T-cell (primary cell): ENCODE measurements at places on chromosomes 5 and 9.

GRCh38 chr9:126295516-126295915 is 31.1 kb upstream of the MVB12B start:
- no peaks in the 10 kb centered on the region for H3K36me3 ChIP-seq
- H3K27ac ChIP-seq = no peak overlapping the region
- H3K4me3 ChIP-seq = no peak overlapping the region
- peaks cover 32% of the 10 kb centered on the region for H3K27me3 ChIP-seq

DNA sequence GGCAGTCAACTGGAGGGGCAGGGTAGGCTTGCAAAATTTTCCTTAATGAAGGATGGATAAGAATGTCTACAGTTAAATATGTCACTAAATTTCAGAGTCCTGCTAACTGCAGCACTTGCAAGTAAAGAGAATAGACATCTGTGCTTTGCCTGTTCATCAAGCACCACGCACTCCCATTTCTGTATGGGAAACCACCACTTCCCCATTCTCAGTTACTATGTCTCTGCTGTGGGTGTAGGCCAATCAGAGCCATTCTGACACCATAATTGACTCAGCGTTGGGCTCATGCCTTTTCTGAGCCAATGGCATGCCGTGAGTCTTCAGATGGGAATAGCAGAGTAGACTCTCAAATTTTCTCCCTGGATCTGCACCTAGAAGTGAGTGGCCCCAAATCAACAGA is 247.5 kb downstream of the GABRB2 start:
- H3K4me3 ChIP-seq = no peak overlapping the region
- DNase-seq = no peak
- H3K36me3 ChIP-seq = no peaks in the 10 kb centered on the region
- no peak overlapping the region for H3K27ac ChIP-seq
- no peaks in the 10 kb centered on the region for H3K27me3 ChIP-seq
- no peaks in the 10 kb centered on the region for H3K4me1 ChIP-seq

DNA sequence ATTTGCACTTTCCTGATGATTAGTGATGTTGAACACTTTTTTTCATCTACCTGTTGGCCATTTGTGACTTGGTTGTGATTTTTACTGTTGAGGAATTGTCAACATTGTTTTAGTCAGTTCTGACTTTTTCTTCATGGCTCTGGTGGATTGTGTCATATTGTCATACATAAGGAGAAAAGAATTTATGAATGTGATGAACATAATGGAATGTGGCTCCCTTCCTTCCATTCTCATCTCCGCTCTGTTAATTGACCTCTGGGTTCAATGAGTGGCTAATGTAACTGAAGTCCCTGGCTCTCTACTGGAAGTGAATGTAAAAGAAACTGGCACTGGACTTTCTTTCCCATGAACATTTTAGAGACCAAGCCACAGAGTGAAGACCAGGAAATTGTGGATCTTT is 49.2 kb downstream of the KIAA1958 start:
- no peak overlapping the region for H3K4me3 ChIP-seq
- no peaks in the 10 kb centered on the region for H3K36me3 ChIP-seq
- no peaks in the 10 kb centered on the region for H3K4me1 ChIP-seq
- no peak for DNase-seq
- H3K27me3 ChIP-seq = no peaks in the 10 kb centered on the region
- no peak overlapping the region for H3K27ac ChIP-seq

DNA sequence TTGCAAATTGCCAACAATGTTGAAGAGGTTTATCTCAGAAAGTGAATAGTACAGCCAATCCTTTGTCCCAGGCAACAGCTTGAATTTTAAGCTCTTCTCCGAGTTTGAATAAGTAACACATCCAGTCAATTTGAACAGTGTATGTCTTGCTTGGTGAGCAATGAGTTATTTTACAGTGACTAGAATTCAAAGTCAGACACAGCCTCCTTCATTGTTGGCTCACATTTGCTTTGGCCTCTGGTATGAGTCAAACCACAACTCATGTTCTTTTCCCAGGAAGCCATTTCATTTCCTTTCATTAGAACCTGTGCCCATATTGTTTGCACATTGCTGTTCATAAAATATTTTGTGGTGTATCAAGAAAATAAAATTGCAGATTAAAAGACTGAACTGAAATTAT is 622.0 kb upstream of the DAB2 start:
- no peak for DNase-seq
- H3K27me3 ChIP-seq = no peaks in the 10 kb centered on the region
- H3K4me1 ChIP-seq = no peaks in the 10 kb centered on the region
- H3K4me3 ChIP-seq = no peak overlapping the region
- no peaks in the 10 kb centered on the region for H3K36me3 ChIP-seq
- H3K27ac ChIP-seq = no peak overlapping the region

DNA sequence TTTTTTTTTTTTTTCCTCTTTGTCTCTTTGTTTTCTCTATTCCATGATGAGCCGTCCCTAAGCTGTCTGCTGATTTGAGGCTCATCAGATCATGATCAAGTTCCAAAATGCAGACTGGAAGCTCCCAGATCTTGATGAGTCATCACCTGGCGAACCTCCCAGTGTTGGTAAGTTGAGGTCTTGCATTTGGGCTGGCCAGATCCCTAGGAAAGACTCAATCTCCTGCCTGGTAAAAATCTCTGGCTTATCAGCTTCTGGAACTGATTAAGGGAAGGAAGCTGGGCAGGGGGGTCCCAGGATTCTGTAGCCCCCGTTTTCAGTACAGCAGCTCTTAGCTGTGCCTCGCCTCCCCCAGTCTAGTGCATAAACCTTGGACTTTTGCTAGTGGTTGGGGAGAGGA is 69.0 kb downstream of the TSPAN17 start:
- H3K36me3 ChIP-seq = no peaks in the 10 kb centered on the region
- no peak for DNase-seq
- no peak overlapping the region for H3K4me3 ChIP-seq
- H3K4me1 ChIP-seq = no peaks in the 10 kb centered on the region

DNA sequence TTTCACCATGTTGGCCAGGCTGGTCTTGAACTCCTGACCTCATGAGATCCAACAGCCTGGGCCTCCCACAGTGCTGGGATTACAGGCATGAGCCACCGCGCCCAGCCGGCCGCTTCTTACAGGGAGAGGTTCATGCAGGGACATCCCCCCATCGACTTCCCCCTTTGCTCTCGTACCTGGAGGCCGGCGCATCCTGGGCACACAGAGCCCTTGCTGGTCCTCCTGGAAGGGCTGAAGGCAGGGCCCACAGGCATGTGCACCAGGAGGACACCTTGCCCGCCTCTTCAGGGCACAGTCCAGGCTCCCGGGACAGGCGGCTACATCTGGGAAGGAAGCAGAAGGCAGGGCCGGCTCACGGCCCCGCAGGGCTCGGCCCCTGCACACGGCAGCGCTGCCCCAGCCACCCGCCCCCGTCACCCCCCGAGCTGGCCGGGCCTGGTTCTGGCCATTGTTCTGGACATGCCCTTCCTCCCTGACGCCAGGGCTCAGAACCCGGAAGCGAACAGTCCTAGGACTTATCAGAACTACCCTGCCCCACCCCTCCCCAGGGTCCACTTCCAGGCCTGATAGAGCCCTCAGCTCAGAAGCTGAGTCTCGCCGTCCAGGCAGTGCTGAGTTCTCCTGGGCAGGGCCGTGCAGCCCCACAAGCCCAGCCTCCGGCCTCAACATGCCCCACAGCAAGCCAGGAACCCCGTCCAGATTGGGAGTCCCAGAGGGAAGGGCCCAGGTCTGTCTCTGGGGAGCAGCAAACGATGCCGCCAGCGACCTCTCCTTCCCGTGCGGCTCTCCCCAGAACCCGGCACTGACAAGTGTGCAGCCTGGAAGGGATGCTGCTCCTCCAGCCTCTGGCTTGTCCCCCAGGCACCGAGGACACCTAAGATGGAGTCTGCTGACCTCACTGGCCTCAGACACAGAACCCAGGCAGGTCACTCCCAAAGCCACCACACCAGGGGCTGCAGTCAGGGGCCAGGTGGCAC is 2.9 kb downstream of the NPDC1 start:
- H3K27me3 ChIP-seq = peaks cover 2% of the 10 kb centered on the region
- no peak overlapping the region for H3K27ac ChIP-seq
- no peaks in the 10 kb centered on the region for H3K36me3 ChIP-seq

DNA sequence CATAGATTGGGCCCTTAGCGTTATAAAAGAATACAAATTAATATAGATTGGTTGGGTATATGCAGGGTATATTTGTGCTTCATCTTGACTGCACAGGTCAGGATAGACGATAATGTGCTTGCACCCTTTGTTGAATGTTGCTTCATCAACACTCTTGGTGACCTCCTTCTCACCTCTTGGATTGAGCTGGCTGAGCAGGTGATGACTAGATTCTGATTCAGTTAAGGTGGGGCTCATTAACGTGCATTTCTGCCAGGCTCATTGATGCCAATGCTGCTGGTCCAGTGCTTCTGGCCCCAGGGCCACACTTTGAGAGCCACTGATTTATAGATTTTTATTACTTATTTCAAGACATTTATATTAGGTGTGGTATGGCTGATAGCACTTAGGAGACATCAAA is 27.7 kb downstream of the PCSK5 start:
- H3K36me3 ChIP-seq = no peaks in the 10 kb centered on the region
- H3K27ac ChIP-seq = no peak overlapping the region
- H3K27me3 ChIP-seq = no peaks in the 10 kb centered on the region
- H3K4me1 ChIP-seq = no peaks in the 10 kb centered on the region

- no peaks in the 10 kb centered on the region for H3K4me1 ChIP-seq
- H3K36me3 ChIP-seq = no peaks in the 10 kb centered on the region
- no peak for DNase-seq
- no peak overlapping the region for H3K4me3 ChIP-seq
Measured at GRCh38 chr9:76433836-76434235, 25.1 kb upstream of the GCNT1 start.

DNA sequence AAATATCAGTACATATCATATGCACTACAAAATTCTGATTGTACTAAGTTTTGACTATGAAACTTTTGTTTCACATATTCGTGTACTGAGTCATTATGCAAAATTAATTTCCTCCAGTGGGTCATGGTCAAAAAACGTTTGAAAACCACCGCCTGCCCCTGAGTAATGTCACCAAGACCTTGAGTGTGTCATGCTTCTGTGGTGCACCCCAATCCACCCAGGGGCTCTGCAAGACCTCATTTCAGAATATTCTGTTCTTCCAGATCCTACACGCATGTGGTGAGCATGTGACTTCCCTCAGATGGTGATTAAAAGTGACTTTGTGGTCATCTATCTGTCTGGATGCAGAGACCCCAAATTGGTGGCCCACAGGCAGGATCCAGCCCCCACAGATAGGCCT is 31.0 kb downstream of the ABLIM3 start:
- no peaks in the 10 kb centered on the region for H3K36me3 ChIP-seq
- no peak overlapping the region for H3K27ac ChIP-seq
- H3K4me1 ChIP-seq = no peaks in the 10 kb centered on the region
- peaks cover 14% of the 10 kb centered on the region for H3K27me3 ChIP-seq
- DNase-seq = no peak

- H3K36me3 ChIP-seq = no peaks in the 10 kb centered on the region
- no peak for DNase-seq
- H3K27me3 ChIP-seq = no peaks in the 10 kb centered on the region
- no peaks in the 10 kb centered on the region for H3K4me1 ChIP-seq
- no peak overlapping the region for H3K27ac ChIP-seq
Measured at GRCh38 chr5:151293624-151294023, 9.9 kb downstream of the SLC36A3 start.

DNA sequence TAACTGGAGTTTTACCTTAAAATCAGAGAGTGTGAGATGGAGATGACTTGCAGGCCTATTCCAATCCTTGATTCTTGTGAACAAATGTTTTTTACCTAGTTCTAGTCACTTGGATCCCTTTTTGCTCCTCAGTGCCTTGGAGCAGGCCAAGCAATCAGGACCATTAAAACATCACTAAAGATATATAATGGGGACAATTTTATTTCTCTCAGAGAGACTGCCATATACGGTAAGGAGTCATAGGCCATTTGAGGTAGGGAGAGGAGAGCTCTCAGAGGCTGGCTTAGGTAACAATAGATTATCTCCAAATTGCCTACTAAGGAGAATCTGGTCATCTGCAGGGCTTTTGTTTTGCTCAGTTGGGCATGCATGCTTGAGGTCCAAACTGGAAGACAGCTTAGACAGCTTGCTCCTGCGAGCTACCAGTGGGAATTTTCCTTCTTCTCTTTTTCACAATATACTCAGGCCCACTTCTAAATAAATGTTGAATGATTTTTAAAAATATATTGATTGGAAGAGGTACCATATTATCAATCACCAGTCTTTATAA is 44.0 kb downstream of the FREM1 start:
- H3K27ac ChIP-seq = no peak overlapping the region
- no peaks in the 10 kb centered on the region for H3K36me3 ChIP-seq

DNA sequence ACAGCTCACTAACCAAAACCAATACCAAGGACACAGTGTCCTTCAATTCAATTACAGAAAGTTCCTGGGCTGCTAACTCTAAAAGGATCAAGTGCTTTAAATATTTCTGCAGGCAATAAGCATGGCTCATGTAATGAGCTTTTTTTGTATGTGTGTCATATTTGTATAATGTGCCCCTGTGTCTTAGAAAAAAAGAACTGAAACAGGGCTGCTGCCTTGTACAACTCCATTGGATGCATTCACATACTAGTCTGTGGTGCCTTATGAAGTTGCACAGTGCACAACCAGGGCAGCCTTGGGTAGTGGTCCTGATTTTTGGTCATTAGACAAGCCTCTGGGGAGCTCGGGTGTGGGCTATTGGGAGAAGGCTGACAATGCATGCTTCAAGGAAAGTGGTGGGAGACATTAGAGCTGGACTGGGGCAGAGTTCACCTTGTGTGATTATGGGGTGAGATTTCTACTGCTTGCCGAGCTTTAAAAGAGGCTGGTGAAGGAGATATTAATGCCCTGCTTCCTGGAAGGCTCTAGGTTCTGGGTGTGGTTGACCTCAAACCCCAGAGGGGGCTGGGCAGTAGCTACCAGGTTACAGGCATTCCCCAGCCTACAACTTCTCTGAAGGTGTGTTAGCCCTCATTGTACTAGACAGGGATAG is 3.6 kb upstream of the CPEB4 start:
- no peak overlapping the region for H3K4me3 ChIP-seq
- peak overlapping the region; percentile 54 for H3K27ac ChIP-seq
